ENCODE measurements at places on chromosomes 4 and X.

DNA sequence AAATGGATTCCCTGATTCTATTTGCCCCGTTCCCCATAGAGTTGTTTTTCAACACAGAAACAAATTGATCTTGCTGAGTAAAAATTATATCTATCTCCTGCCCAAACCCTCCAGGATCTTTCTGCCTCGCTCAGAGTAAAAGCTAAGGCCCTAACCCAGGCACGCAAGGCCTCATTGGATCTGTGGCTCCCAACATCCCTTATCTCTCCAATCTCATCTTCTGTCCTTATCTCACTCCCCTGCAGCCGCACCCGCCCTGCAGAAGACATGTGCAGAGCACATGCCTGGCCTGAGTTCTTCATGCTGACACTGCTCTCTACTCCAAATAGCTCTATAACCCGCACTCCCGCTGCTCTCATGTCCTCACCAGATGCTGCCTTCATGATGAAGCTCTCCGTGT is 543.8 kb upstream of the ZFP42 start:
- no peak for DNase-seq

DNA sequence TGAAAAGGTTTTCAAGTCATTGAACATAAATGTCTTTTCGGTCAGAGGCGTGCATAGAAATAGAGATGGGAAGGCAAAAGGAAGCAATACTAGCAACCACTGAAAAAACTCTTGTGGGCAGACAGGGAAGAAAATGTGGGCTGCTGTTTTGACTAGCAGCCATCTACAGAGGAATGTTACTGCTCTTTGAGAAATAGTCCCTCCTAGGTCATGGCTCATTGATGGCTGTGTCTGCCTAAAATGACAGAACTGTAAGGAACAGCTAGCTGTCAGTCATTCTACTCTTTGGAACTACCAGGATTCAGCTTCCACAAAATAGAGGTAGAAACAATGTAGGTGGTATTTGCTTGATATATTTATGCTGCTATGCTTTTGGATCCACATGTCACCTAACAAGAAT is 26.9 kb upstream of the TMPRSS11B start:
- DNase-seq = no peak

- no peak for DNase-seq
Measured at GRCh38 chr4:15042529-15043167, 40.4 kb downstream of the CPEB2 start.

DNA sequence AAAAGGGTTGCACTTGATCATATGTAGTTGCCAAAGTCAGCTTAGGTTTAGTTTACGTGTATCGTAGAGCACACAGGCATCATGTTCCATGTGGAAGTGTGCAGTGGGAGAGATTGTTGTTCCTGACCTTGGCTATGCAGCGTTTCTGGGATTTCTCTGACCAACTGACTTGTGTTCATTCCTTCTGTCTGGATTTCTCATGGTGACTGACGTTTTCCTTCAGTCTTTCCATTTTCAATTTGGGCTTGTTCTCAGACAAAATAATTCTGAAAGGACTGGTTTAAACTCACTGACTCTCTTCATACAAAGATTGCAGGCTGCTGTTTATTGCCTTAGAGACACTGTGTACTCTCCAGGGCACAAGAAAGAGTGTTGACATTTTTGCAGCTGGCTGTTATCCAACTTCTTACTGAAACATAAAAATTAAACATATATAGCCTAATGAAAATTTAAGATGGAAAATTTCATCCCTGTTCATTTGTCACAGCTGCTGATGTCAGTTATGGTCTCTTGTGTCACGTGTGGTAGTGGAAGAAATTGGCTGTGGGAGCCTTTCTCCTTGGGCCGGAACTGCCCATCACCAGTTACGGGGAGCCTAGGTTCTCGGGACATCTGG is 95.4 kb downstream of the TNIP2 start:
- no peak for DNase-seq

- DNase-seq = no peak
Measured at GRCh38 chr4:145130130-145130529, 32.0 kb downstream of the ABCE1 start.

DNA sequence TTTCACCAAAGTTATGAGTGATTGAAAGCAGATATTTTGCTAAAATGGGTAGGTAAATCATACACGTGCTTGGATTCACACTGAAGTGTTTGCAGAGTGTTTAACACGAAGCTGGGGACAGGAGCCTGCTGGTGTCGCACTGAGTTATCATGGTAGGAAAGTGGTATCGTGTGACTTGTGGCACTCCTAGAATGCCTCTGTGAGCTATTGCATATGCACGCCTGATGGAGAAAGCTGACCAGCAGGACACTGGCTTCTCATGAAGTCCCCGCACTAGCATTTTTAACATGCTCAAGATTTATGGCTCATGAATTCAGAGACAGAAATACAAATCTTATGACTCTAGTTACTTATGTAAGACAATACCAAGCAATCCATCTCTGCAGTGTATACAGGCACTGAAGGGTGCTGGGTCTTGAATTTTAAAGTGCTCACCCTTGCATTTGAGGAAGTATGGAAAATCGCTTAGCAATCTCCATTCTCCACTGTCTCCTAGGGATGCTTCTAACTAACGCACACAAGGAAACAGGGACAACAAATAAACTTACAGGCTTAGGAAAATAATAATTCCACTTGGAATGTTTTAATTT is 19.8 kb downstream of the VCX3B start:
- DNase-seq = no peak

DNA sequence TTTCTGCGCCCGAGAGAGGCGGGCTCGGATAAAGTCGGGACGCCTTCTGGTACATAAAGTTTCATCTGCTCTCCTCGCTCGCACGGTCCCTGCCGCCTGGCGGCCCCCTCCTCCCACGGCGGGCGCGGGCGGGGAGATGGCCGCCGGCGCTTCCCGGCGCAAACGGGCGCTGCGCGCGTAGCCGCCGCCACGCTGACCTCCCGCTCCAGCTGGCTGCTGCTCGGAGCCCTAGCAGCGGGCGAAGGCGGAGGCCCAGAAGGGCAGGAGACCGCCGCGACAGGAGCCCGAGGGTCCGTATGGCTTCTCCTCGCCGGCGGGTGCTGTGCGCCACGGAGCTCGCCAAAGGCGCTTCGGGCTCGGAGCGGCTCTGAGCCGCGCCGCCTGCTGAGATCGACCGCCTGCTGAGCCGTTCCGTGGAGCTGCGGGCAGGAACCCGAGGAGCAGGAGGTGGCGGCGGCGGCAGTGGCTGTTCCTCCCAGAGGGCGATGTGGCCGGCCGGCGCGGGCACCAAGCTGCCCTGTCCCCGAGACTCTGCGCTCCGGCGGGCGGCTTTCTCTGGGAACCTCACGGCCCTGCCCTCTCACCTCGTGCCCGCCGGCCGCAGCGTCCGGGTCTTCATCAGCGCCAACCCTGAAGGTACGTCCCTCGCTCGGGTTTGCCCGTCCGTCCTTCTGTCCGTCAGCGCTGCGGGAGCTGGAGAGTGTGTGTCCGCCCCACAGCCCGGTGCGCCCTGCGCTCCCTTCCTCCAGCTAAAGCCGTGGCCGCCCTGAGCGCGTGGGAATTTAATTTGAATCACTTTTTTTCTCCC is at the start of gene NWD2:
Gene NWD2 (plus strand): TSS at position 161 of the 808 bp plus-strand sequence. CDS start 325 bp downstream, at position 486.
- DNase-seq = peak; percentile 51

DNA sequence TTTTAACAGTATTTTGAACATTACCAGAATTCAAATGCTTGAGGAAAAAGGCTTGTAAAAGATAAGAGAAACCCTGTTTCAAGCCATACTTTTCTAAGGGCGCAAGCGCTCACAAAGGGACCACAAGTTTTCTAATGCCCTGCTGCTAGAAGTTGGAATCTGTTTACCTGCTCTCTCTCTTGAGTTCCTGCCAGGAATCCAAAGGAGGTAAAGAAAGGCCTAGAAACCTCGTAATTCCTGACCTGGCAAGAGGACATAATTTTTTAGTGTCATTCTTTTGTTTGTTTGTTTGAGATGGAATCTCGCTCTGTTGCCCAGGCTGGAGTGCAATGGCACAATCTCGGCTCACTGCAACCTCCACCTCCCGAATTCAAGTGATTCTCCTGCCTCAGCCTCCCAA is 1.4 kb upstream of the FUNDC1 start:
- DNase-seq = no peak

GRCh38 chr4:72631296-72631695 is 62.3 kb upstream of the ADAMTS3 start:
- DNase-seq = no peak

DNA sequence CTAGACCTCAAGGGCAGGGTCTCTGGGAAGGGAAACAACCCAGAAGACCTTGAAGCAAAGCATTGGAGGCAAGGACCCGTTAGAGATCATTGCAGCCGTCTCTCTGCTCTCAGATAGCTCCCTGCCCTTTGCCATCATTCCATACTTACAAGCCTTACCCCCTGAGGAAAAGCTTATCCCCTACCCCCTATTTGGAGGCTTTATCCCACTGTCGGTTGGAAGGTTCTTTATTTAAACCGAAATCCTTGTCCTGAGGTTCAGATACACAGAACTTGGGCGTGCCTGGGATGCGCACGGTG is 84.4 kb downstream of the EFNB1 start:
- peak; percentile 25 for DNase-seq

- DNase-seq = no peak
Measured at GRCh38 chrX:53072418-53073114, 9.6 kb upstream of the TSPYL2 start.

DNA sequence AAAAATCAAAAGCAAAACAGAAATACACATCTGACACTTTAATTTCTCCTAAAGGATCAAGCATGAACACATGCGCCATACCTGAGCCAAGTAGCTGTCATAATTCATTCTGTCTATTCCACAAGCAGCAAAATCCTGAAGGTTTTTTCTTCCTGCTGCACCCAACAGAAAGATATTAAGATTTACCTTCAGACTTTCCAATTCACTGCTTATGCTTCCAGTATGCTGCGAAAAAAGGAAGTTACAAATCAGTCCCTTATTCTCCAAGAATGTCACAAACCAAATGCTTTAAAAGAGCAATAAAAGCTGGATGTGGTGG is 29.2 kb upstream of the FGFBP2 start:
- DNase-seq = no peak

- no peak for DNase-seq
Measured at GRCh38 chr4:31071508-31072486, 351.6 kb downstream of the PCDH7 start.

DNA sequence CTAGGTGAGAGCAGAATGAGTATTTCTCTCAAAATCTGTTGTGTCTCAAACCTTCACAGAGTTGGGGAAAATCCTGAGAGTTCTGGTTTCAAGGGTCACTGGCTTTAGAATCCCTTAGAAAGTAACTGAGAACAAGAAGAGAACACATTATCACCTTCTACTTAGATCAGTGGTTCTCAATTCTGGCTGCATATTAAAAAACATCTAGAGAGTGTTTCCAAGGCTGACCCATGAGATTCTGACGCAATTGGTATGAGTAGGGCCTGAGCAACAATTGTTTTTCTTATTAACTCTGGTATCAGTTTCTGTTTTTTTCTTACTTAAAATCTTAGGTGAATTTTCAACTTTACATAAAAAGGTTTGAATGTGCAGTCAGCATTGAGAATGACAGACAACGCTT is 212.8 kb downstream of the HS6ST2 start:
- no peak for DNase-seq

GRCh38 chr4:141999446-142000143 is 363.2 kb downstream of the IL15 start:
- DNase-seq = no peak

DNA sequence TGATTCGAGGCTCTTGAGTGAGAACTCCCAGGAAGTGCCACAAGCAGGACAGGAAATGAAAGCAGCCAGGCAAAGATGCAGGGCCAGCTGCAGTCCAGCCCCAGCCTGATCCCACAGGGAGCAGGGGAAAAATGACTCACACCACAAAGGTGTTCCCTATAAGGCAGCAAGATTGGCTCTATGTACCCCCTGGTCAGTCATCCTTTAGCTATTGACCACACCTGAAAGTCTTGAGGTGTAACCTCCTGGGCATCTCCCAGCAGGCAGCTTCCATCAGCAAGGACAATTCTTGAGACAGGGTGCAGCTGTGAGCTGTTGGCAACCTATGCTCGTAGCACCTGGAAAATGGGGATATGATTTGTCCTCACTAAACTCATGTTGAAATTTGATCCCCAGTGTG is 27.9 kb upstream of the EXOC1L start:
- DNase-seq = no peak

DNA sequence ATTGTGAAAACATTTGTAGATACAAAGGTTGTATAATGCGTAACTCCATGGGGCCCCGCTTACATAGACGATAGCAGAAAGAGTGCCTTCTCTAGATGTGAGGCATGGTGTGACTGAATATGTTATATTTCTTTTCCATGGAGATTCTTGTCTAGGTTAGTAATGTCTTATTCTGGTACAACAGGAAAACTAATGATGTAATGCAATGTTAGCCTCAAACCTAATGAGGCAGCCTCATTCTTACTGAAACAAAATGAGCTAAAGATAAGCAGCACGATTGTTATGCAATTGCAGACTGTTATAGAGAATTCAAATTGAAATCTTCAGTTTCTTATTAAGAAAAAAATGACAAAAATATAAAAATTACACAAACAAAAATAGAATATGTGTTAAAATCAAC is 171.1 kb upstream of the ANKRD50 start:
- no peak for DNase-seq

DNA sequence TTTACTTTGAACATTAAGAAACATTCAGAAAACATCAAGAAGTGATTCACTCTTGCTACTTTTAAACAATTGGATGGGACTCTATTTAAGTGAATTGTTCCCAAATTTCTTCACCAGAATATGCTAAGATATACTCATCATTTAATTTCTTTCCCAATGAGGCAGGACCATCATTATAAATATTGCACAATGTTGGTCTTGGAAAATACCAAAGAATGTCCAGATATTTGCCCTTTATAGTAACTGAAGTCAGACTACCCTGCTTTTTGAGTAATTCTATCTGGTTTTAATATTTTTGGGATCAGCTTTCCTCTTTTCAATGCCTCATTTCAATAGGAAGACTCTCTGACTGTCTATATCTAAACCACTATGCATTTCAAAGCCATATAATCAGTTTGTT is 129.4 kb upstream of the TENM3 start:
- DNase-seq = no peak

GRCh38 chrX:24466025-24466424 is 939 bp downstream of the PDK3 start:
- DNase-seq = peak; percentile 3

- DNase-seq = no peak
Measured at GRCh38 chr4:34293459-34293858, 1950.9 kb downstream of the ARAP2 start.

GRCh38 chr4:172547724-172548123 is 620.9 kb upstream of the GALNT7 start:
- peak; percentile 34 for DNase-seq

- no peak for DNase-seq
Measured at GRCh38 chr4:13750594-13750993, 123.1 kb upstream of the BOD1L1 start.

DNA sequence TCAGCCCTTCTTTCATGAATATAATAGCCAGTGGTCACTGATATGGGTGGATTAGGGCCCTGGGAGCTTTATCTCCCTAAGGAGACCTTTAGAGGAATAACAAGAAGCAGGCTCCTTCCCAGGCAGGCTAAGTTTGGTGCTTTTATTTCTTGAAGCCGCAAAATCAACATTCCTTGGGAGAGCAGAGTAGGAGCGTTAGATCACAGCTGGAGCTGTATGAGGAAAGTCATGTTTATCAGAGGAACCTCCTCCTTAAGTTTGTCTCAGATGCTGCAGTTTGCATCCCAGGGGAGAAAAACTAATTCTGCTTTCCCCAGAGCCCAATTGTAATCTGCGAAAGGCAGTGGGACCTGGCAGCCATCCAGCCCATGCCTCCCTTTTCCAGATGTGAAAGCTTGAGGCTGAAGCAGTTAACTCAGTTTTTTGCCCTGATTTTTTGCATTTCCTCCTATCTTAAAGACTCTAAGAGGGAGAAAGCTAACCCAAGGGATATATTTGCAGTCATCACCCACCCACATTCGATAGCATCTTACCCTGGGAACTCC is 186.0 kb upstream of the FRMPD4 start:
- no peak for DNase-seq

All from SK-N-DZ (cell line).